LHCN-M2 (cell line): ENCODE measurements at places on chromosomes 2 and 18. TPM values are rescaled to one million over a fixed set of nuclear protein-coding genes. Genes with fewer than 3 reads are reported as not detected.

GRCh38 chr18:60675801-60676200 is 303.2 kb upstream of the MC4R start:
- no peak for DNase-seq

DNA sequence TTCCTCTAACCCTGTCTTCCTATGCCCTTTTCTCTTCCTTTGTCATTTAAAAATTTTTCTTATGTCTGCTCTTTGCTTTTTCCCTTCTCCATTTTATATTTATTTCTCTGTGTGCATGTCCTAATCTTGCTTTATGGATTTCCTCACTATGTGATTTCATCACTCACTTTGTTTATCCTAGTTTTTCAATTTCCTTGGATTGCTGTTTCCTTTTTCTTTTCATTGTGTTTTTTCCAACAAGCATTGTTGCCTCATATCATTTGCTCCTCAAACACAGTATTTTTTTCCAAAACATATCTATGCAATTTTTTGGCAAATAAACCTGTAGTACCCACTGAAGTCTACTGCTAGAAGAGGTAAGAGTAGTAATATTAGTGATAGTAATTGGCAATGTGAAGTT is 67.4 kb upstream of the PNPT1 start:
- DNase-seq, result peak; percentile 49

Gene SATB2
- total RNA-seq, result 9.6 and 10.3 TPM in 2 replicates

DNA sequence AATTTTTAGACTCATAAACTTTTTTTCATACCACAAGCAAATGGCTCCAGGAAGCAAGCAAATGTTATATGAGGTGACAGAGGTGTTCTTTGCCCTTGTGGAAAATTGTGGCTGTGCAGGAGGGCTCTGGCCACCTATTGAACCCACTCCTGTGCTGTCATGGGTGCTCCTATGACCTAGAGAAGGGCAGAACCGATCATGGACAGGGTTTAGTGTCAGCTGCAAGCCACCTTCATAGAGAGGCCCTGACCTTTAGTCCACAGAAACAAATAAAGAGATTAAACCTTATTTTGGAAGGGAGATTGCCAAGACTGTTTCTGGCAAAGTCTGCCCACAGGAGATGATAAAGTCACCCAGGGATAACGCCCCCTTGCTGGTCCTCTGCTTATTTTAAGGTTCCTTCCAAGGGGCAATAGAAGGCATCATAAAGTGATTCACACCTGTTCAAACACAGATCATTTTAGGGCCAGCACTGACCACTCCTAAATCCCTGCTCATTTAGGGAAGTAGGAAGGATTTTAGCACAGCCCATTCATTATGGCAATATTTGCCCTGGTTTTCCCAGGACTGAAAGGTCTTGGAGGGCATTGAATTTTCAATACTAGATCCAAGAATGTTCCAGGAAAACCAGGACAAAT is 26.1 kb upstream of the STAT4 start:
- no peak for DNase-seq

Gene IL1F10
- not detected in 2 replicates for total RNA-seq

DNA sequence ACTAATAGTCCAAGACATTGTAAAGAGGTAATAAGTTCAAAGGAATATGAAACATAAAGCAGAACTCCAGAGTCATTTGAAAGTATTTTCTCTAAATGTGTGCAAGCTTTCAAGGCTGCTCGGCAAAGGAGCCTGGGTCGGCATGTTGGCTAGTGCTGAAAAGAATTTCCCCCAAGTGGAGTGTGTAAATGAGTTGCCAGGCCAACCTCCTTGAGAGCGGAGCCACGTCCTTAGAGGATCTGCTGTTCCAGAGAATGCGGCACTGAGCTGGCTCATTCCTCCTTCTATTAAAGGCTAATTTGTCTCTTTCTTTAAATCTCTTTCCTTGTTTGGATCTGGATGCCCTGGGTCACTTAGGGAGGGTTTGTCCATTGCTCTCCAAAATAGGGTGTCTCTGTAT is 127.5 kb downstream of the RDH14 start:
- DNase-seq, result no peak

GRCh38 chr18:56492136-56492535 is 146.3 kb downstream of the TXNL1 start:
- no peak for DNase-seq

DNA sequence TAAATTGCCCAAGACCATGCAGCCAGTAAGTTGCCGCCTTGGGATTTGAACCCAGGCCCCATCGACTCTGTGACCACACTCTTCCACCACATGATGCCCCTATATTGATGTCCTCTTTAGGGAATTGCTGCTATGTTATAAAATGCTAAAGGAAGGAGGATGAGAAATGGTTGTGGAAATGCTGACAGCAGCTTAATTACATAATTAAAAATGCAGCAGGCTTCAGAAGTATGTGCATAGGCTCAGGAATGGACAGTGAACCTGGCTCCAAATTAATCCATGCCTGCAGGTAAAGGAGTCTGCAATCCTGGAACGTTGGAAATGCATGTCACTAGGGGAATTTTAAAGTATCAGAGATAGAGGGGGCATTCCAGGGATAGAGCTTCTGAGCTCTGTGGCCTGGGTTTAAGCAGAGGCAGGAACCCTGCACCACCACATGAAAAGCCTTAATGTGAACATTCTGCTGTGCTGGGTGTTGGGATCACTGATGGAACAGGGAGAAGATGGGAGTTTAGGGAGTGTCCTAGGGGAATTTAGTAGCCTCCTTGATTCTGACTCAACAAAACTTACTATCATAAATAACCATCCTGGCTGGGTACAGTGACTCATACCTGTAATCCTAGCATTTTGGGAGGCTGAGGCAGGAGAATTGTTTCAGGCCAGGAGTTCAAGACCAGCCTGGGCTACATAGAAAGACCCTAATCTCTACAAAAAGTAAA is 76.1 kb upstream of the CCDC85A start:
- no peak for DNase-seq

- peak; percentile 79 for DNase-seq
Measured at GRCh38 chr18:48541026-48541746, 2.4 kb downstream of the CTIF start.

GRCh38 chr2:235864733-235865515 is 303.3 kb downstream of the GBX2 start:
- no peak for DNase-seq

DNA sequence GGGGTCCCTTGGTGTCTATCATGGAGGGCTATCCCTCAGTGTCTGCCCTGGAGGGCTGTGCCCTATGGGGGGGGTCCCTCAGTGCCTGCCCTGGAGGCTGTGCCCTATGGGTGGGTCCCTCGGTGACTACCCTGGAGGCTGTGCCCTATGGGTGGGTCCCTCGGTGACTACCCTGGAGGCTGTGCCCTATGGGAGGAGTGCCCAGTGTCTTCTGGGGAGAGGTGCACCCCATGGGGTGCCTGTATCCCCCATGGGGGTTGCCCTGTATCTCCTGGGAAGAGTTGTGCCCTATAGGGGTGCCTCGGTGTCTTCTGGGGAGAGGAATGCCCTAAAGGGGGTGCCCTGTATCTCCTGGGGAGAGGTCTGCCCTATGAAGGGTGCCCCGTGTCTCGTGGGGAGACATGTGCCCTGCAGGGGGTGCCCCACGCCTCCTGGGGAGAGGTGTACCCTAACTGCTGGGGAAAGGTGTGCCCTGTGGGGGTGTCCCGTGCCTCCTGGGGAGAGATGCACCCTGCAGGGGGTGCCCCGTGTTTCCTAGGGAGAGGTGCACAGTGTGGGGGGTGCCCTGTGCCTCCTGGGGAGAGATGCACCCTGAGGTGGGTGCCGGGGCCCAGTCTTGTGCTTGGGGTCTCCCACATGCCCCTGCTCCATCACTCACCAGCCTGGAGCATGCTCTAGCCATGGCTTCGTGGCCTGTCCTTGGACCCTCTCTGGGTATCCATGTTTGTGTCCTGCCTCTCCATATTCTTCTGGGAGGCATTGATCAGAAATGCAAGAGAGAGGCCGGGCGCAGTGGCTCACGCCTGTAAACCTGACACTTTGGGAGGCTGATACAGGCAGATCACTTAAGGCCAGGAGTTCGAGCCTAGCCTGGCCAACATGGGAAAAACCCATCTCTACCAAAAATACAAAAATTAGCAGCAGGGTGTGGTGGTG is 215.6 kb downstream of the HDAC4 start:
- DNase-seq, result no peak

Gene LYPD1
- not detected in 2 replicates for total RNA-seq

GRCh38 chr18:45009756-45010155 is 329.1 kb downstream of the SETBP1 start:
- DNase-seq, result no peak

Gene RUFY4
- total RNA-seq, result not detected in 2 replicates

Gene SLC16A14
- total RNA-seq, result 0.11 TPM in 1 of 2 replicates, not detected in the other

Gene TGOLN2
- 114 and 115 TPM in 2 replicates for total RNA-seq

Gene ERBB4
- total RNA-seq, result not detected in 2 replicates

- DNase-seq, result peak; percentile 55
Measured at GRCh38 chr18:75003764-75004690, 204.9 kb downstream of the PTGR3 start.

GRCh38 chr2:203578759-203579643 is 43.9 kb upstream of the RAPH1 start:
- DNase-seq, result peak; percentile 98

GRCh38 chr2:45344071-45344470 is 267.0 kb downstream of the SRBD1 start:
- DNase-seq, result no peak

DNA sequence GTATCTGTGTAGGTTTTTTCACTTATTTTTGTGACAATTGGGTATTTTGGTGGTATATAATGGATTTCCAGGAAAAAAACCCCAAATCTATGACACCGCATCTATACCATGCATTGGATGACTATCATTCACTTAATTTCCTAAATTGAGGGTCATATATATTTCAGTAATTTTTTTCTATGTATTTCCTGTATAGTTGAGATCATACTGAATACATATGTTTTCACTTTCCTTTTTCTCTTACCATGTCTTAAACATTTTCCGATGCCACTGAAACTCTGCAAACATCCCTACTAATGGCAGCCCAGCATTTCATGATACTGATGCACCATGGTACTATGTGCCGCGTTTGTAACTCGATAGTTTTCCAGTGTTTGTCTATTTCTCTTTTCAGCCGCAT is 40.4 kb downstream of the CDKL4 start:
- no peak for DNase-seq

Gene POLR1A
- 26.7 and 31.4 TPM in 2 replicates for total RNA-seq

GRCh38 chr2:239291475-239292350 is 109.1 kb downstream of the HDAC4 start:
- no peak for DNase-seq

Gene SLC23A3
- total RNA-seq, result 0.06 TPM in 1 of 2 replicates, not detected in the other

DNA sequence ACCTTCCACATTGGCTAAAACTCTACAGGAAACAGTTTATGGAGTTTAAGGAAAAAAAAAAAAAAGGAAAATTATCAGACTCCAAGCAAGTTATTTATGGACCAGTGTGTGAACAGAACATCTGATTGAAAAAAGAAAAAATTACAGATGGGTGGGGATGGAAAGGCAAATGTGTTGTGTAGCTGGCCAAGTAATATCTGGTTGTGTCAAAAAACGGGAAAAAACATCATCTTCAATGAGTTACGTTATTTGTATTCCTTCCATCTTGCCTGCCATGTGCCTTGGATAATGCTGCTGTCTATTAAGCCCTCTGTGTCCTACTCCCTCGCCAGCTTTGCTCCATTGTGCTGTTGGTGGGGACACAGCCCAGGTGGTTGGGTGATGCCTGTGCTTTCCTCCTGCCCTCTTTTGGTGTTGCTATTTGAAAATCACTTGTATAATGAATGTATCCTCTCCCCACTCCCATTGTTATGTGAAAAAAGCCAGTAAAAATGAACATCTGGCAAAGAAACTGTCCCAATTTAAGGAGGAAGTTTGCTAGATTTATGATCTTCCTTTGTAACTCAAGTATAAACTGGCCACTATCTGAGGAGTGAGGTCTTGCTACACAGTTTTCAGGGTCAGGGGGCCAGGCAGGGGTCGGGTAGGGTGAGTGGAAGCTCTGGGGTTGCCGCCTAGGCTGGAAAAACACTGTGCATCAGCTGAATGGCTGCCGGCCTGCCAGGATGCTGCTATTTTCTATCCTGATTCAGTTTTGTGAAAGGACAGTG is 155.9 kb downstream of the FMNL2 start:
- no peak for DNase-seq

DNA sequence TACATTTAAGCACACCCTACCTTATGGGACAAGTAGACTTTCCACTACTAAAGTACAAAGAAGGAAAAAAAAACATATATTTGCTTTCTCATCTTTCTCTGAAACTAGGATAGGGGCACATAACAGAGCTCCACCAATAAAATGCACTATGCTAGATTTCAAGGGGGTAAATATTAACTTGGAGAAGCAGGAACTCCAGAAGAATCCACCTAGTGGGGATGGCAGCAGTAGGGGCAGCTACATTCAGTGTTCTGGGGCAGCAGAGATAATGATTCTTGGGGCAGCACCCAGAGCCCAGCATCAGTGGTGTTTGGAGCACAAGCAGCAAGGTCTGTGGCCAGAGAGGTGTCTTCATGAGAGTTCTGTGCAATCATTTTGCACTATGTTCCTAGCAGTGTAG is 64.7 kb downstream of the DTNB start:
- no peak for DNase-seq

Gene RPIA
- total RNA-seq, result 6.6 and 8.0 TPM in 2 replicates

Gene ZNF385B
- 0.13 and 0.17 TPM in 2 replicates for total RNA-seq

DNA sequence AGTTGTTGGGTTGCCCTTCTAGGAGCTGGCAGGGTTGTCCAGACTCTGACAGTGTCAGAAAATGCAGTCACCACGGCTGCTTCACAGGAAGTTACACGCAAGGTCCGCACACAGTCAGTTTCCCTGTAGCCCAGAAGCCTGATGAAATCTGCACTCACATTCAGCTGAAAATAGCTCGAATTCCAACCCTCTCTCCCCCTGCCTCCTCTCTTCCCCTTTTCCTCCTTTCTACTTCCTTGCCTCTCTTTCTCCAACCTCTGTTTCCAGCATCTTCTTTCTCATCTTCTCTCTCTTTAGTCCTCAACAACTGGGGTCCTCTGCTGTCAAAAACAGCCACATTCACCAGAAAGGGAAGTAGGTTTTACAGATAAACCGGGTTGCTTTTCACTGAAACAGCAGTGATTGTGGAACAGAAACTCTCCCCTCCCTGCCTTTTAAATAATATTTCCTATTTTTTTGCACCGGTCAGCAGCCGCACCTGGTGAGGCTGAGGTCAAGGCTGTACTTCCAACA is 69.3 kb downstream of the BCL11A start:
- DNase-seq, result no peak

DNA sequence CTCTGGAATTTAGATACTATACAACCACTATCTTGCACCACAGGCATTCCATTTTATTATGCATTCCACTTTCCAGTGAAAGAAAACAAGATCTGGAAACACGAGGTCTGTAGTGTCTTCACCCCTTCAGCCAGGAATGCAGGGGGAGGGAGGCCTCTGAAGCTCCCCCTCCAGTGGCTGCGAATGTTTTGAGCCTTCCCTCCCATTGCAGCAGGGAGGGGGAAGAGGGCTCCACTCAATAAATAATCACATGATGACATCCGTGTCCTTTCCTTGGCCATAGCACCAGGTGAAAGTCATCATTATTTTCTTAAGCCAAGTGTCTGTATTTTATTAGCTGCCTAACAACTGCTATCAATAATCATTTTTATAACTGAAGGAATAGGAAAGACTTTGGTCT is 38.6 kb downstream of the ALPK2 start:
- peak; percentile 76 for DNase-seq

DNA sequence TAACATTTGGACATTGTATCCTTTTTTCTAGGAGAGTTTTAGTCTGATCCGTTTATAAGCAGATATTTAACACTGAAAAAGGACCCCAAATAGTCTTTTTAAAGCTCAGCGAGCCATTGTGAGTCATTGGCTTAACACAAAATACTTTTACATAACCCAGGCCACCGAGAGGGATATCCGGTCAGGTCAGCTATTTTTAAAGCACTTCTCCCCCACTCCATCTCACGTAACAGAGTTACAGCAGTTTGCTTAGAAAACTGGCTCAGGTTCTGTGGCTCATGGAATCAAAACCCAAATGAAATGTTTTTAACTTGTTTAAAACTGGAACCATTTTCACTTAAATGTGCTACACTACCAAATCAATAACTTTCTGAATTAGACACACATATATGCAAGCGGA is 23.9 kb downstream of the COL4A3 start:
- peak; percentile 67 for DNase-seq
